ENCODE measurements at places on chromosomes 12 and 14.

GRCh38 chr12:52036587-52037171 is 14.6 kb upstream of the NR4A1 start:
- DNase-seq, result no peak

DNA sequence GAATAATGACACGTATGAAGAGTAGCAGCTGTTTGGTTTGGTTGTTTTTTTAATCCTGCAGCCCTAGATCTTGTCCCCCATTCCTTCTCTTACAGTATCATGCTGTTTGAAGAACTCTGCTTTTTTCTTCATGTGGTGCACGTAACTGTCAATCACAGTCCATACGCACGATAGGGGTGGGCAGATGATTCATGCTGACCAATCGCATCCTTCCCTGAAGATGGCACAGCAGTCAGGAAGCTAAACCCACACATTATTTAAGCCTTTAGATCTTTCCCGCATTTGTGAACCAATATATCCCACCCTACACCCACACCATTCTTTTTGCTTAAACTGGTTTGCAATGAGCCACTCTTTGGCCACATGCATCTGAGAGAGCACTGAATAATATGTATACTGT is 158.9 kb upstream of the PLEKHA5 start:
- DNase-seq, result no peak

DNA sequence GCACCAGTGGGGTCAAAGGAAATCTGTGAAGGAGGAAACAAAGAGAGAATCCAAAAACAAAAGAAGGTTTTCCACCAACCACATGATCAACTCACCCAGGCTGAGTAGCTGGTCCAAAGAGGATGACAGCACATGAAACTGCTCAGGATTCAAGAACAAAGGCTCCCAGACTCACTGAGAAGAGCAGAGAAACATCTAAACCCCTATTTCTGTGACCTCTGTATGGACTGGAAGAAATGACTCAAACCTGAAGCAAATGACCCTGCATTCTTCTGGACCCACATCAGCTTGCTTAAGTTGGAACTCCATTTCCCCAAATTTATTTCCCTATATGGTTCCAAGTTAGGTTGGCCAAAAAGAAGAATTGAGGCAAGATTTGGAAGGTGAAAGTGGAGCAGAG is 26.3 kb downstream of the TC2N start:
- DNase-seq, result no peak

DNA sequence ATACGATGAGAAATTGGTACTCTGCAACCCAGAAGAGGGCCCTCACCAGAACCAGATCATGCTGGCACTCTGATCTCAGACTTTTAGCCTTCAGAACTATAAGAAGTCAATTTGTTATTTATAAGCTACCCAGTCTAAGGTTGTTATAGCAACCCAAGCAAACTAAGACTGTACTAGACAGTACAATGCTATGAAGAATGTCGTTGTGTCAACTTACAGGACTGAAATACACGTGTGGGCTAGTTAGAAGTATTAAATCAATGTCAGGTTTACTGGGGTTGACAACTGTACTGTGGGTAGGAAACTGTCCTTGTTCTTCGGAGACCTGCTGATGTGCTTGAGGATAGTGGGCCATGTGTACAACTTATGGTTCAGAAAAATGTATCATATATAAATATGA is 19.7 kb downstream of the DUSP16 start:
- DNase-seq, result no peak

DNA sequence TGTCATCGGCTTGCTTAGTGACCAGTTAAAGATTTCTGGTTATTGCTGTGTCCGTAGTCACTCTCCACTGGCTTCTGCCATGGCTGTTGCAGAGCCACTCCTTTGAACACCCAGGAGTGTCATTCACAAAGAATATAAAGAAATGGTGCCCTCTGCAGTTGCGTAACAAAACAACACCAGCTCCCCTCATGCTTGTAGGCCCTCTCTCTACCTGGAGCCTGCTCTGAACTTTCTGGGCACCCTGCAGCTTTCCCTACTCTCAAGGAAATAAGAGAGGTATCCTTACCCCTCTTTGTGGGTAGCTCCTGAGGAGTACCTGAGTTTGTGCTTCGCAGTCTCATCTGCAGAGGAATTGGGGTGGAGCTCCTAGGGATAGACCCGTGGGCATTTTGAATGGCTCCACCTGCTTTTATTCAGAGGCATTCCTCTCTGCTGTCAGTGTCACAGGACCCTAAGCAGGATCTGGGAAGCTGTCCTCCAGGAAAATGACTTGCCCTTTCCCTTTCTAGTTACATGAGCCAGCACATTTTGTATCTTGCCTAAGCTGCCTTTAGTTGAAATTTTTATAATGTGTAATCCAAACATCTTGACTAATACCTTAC is 97.2 kb upstream of the TMEM260 start:
- no peak for DNase-seq

DNA sequence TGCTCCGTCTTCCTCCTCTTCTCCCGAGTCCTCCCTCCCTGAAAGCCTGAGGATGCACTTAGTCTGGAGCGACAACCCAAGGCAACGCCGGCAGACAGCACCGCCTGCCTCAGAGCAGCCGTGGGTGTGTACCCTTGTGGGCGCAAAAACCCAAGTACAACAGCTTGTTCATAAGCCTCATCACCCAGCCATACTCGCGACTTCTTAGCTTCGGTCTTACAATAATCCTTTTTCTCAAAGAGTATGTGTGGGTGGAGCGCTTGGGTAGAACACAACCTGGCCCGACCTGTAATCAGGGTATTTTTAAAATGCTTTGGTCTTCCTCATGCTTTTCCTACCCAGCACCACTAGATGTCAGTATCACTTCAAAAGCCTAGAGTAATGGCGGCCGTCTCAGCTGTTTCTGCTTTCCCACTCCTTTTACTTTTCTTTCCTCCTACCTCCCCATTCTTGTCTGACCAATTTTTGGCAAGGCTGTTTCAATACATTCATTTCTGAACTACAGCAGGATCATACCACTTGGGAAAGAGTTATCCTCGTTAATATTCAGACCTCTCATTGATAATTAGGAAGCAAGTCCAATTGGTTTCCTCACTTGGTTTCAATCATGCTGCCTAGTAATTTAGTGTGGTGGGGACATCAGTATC is 198.9 kb downstream of the EPS8 start:
- peak; percentile 70 for DNase-seq

GRCh38 chr12:11727133-11727664 is 77.7 kb downstream of the ETV6 start:
- DNase-seq, result no peak

DNA sequence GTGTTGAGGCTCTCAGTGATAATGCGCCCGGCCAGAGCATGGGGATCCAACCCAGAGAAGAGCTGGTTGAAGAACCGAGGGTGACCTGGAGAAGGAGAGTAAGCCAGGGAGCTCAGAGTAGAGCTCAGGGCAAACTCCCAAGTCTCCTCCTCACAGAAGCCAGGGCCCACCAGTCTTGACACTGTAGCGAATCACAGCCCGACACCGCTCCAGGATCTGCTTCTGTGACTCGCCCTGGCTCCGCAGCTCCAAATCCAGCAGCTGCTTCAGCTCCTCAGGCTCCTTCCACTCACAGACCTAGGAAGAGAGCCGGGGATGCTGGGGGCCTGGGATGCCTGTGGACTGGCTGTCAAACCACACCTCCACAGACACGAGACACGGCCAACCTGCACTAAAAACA is 8.2 kb upstream of the ZNF740 start:
- DNase-seq, result no peak

- no peak for DNase-seq
Measured at GRCh38 chr12:41621291-41621690, 433.2 kb downstream of the PDZRN4 start.

GRCh38 chr12:92988622-92989130 is 59.6 kb upstream of the EEA1 start:
- no peak for DNase-seq

DNA sequence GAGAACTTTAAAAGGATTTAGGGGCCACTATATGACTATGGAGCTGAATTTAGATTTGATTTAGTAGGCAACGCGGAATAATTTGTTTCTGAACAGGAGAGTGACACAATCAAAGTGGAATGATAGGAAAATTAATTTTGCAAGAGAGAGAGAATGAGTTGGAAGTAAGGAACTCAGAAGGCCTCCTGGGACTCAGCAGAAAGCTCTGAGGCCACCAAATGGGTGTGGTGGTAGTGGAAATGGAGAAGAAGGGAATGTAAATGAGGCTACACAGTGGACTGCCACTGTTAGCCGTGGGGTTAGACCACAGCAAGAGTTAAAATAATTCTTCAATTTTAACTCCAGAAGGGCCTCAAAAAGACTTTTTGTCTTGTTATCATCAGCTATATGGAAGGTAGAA is 102.7 kb downstream of the LRRK2 start:
- no peak for DNase-seq

GRCh38 chr12:114479831-114480230 is 73.9 kb upstream of the TBX5 start:
- no peak for DNase-seq

DNA sequence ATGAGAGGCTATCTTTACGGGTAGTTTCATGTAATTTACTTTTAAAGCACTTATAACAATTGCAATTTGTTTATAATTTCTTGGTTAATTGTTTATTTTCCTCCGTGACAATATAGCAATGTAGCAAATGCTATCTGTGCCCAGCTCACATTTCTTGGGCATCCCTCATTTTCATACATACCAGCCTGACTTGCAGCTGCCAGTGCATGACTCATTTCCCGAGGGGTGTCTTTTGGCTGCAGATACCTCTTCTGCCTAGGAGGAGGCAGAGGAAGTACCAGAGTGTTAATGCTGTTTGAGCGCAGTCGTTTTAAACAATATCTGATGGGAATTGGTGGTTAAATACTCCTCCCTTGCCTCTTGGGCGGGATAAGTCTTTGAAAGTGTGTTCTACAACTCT is 104.2 kb upstream of the ABCD2 start:
- no peak for DNase-seq

DNA sequence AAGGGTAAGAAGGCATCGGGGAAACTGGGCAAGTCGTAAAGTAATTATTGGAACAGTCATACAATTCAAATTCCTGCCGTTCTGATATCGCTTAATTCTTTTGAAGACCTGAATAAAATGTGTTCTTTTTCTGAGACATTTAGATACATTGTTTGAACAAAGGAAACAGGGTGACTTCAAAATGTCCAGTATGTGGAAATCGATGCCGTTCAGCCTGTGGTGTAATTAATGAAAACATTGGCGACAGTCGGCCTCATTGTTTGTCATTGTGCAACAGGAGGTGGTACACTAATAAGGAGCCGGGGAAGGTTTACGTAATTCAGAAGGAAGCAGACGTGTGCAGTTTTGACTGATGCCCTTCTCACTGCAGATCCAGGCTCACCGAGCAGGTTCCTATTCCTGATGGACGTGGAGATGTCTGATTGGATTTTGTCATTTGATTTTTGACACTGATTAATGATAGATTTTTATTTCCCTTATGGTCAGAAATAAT is 92.7 kb downstream of the BORCS5 start:
- no peak for DNase-seq

- DNase-seq, result peak; percentile 77
Measured at GRCh38 chr12:126182619-126183236, 1117.5 kb downstream of the AACS start.

DNA sequence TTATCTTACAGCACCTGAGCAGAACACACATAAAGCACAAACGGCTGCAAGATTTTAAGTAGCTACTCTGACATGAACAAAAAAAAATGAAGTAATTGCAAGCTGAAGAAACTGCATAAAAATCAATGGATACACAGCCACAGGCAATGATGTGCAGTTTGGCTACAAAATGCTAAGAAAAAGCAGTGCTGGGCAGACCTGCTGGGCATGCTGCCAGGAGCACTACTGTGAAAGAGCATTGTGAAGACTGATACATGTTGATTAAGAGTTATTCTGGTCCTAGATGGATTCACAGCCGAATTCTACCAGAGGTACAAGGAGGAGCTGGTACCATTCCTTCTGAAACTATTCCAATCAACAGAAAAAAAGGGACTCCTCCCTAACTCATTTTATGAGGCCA is 20.1 kb upstream of the RTN1 start:
- DNase-seq, result no peak

GRCh38 chr12:104719700-104720338 is 238.3 kb downstream of the SLC41A2 start:
- DNase-seq, result no peak

GRCh38 chr12:22935090-22935489 is 310.1 kb downstream of the ETNK1 start:
- no peak for DNase-seq

GRCh38 chr12:113174461-113175384 is 10.6 kb downstream of the DDX54 start:
- no peak for DNase-seq

DNA sequence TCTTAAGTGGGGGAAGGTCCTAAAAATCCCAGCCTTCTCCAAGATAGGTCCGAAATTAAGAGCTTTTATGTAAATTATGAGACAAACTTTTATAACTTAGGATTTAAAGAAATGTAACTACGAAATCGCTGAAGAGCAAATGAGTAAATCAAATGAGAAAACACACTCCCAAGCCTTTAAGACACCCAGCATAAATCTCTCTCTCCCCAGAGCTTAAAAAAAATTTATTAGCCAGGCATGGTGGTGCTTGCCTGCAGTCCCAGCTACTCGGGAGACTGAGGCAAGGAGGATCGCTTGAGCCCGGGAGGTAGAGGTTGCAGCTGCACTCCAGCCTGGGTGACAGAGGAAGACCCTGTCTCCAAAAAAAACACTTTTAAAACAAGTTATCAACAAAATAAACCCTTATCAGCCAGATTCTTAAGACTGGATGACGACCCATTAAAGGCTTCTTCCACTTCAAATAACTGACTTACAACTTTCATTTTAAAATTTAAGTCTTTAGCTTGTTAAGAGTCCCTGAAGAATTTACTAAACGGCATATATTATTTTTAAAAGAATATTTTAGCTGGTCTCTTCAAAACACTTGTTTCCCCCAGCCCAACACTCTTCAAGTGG is 3.2 kb downstream of the PTGES3 start:
- no peak for DNase-seq

- DNase-seq, result no peak
Measured at GRCh38 chr12:68559984-68560850, 50.5 kb upstream of the RAP1B start.

GRCh38 chr12:24228371-24228770 is 278.9 kb upstream of the SOX5 start:
- no peak for DNase-seq

Measured in urinary bladder (tissue), 4 donors.